ENCODE measurements at places on chromosomes 13 and 19.
A peak's percentile ranks its signal among the peaks of the same experiment; 100 is the strongest.

- DNase-seq = no peak
Observed at GRCh38 chr13:40254394-40254793, 412.0 kb downstream of the FOXO1 start.

DNA sequence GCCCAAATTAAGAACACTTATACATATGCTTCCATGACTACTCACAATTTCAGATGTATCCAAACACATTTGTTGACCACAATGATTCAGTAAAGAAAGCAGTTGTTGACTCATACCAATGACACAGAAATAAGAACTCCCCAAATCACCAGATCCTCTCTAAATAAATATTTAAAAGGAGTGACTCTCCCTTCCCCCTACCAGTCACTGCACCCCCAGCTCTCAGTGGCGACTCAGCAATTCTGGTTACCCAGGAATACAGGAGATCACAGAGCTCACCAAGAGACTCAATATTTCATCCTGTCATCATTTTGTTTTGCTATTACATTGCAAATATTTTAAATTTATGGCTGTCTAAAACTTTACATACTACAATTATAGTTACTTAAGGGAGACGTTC is 131.5 kb downstream of the RGCC start:
- peak; percentile 46 for DNase-seq

- no peak for DNase-seq
Observed at GRCh38 chr13:111663505-111663904, 343.1 kb downstream of the TEX29 start.

- DNase-seq = peak; percentile 94
Observed at GRCh38 chr19:42051166-42052115, 18.6 kb downstream of the GRIK5 start.

GRCh38 chr13:31072041-31072440 is 89.7 kb downstream of the HSPH1 start:
- no peak for DNase-seq

DNA sequence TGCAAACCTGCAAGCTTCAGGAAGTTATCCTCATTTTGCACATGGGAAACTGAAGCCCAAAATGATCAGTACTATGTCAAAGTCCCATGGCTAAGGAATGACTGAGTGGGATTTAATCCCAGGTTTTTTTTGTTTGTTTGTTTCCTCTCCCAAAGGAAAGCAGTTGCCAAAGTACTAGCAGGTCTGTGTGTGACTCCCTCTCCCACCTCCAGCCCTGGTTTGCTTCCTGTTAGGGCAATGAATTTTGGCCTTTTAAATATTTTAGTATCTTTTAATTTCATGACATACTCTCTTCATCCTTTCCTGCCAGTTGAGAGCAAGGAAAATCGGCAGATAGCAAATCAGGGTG is 134.1 kb upstream of the RNF113B start:
- no peak for DNase-seq

DNA sequence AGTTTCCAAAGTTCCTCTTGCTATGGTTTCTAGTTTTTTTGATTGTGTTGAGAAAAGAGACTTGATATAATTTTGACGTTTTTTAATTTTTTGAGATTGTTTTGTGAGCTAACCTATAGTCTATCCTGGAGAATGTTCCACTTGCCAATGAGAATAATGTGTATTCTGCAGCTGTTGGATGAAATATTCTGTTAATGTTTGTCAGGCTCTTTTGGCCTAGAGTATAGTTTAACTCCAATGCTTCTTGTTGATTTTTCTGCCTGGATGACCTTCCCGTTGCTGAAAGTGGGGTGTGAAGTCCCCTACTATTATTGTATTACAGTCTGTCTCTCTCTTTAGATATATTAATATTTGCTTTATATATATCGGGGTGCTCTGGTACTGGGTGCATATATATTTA is 40.0 kb downstream of the RASA3 start:
- DNase-seq = no peak

DNA sequence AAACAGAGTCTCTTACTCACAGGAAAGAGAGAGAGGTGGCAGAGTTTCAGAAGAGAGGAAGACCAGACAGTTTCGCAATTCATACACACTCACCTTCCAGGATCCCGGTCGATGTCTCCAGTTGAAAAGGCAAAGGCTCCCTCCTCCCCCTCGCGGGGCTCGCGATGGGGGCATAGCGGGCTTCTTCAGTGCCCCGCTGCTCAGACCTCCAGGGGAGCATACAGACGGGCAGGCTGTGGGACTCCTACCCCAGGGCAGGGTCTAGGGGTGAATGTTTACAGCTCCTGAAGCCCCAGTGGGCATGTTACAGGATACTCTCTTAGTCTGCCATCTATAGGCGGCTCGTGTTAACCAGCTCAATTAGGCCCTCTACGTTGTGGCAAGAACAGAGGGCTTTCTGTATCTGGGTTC is 139.2 kb downstream of the SLITRK5 start:
- no peak for DNase-seq

GRCh38 chr13:44822291-44822690 is 167.0 kb downstream of the NUFIP1 start:
- no peak for DNase-seq

All from DMS53 (cell line).